A172 (cell line): ENCODE measurements at places on chromosomes 3 and 15. TPM values are rescaled to one million over a fixed set of nuclear protein-coding genes. Genes with fewer than 3 reads are reported as not detected.

DNA sequence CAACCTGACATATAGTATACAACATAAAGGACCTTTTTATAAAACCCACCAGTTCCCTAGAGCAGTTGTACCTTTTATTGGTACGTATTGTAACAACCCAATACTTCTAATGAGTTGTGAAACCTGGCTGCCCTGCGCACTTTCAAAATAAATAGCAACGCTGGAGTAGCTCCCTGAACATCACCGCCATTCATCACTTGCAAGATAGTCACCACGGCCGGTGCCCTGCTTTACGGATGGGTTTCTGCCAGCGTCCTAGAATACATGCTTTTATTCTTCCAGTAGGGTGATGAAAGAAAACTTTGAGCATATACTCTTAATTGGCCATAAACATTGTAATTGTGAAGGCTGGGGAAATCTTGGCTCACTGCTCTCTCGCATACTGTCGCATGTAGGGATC, 220.7 kb downstream of the TBL1XR1 start:
- DNase-seq: no peak

DNA sequence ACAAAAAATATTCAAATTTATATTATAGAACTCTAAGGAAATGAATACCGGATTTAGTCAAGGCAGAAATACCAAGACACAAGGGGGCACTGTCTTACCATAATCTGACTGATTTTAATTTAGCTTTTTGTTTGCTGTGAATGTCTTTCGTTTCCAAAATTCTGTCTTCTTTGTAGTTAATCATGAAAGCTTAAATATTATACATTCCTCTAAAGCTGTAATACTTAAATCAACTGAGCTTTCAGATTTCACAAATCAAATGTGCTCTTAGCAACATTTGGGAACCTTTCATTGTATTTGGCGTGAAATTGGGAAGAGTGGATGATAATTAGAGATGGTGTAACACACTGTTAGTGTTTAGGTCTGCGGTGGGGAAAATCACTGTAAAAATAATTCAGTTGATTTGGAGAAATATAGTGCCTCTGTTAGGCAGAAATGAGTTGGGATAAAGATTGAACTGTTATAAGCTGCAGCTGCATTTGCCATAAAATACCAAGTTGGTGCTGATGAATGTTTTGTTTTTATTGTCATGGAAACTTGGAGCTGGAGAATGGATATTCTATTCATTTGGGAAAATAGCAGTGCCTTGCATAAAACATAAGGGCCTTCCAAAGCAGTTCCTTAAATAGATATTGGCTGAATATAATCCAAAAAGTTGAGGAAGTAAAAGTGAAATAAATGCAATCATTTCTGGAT, 228.2 kb downstream of the TCF12 start:
- DNase-seq: peak; percentile 33

- DNase-seq: no peak
Observed at GRCh38 chr15:88022716-88023115, 233.8 kb downstream of the NTRK3 start.

DNA sequence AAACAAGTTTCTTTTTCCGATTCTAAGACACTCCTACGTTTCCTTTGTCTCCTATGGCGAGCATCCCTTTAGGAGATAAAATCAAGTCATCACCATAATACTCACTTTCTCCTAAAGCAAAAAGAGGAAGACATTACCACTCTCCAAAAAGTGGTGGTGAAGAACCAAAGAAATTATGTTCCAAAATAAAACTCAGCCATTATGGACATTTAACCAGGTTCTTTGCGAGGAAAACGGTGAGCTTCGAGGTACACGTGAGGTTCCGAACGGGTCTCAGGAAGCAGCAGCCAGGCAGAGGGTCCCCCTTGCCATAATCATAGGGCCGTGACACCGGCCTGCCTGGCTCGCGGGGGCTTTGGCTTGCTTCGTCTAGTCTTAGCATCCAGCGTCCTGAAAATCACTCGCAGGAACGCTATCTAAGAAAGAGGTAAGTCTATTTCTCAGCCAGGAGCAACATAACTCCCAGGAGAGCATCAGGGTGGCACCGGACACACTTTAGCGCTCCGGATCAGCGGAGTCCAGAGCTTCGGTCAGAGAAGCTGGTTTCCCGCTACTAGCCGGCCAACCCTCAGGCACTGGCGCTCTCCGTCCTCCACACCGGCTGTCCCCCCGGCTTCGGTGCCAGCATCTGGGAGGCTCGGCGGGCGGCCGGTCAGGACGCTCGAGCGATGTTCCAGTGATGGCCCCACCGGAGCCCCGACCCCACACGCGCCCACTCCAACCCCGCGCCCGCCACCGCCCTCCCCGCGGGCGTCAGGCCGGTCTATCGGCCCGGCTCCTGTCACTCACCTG, 581 bp downstream of the IP6K1 start:
- peak; percentile 21 for DNase-seq

- DNase-seq: no peak
Observed at GRCh38 chr3:108079877-108080276, 11.0 kb downstream of the CD47 start.

DNA sequence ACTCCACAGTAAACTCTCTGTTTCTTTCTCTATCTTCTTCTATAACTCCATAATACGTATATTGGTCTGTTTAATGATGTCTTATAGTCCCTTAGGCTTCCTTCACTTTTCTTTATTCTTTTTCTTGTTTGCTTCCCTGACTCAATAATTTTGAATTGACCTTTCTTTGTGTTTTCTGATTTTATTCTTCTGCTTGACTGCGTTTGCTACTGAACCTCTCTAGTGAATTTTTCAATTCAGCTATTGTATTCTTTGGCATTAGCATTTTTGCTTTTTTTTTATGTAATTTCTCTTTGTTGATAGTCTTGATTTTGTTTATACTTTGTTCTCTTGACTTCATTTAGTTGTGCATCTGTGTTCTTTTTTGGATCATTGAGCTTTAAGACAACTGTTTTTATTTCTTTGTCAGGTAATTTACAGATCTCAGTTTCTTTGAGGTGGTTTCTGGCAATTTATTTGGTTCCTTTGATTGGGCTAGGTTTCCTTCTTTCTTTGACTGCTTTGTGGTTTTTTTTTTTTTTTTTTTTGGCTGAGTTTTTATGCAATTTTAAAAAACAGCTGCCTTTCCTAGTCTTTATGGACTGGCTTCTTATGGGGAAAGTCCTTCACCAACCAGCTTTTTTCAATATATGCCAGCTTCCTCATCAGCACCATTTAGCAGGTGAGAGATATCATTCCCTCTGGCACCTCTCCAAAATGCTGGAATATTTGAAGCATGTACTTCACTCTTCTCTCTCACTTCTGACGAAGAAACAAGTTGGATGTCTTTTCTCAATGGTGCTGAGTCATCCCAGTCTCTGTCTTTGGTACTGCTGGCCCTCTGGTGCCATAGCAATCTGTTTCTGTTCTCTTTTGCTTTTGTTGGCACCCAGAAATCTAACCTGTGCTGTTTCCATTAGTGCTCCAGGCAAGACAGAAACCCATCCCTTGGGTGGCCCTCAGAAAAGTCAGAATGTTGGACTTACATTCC, 17.6 kb downstream of the RSRC1 start:
- peak; percentile 50 for DNase-seq

GRCh38 chr3:178129109-178129508, 407.1 kb upstream of the KCNMB2 start:
- no peak for DNase-seq

FILIP1L gene
- 29.0 and 48.1 TPM in 2 replicates for total RNA-seq

ALPK3 gene
- 0.10 and 0.12 TPM in 2 replicates for total RNA-seq
